ENCODE measurements at places on chromosomes 12 and 14.
A peak's percentile ranks its signal among the peaks of the same experiment; 100 is the strongest.

DNA sequence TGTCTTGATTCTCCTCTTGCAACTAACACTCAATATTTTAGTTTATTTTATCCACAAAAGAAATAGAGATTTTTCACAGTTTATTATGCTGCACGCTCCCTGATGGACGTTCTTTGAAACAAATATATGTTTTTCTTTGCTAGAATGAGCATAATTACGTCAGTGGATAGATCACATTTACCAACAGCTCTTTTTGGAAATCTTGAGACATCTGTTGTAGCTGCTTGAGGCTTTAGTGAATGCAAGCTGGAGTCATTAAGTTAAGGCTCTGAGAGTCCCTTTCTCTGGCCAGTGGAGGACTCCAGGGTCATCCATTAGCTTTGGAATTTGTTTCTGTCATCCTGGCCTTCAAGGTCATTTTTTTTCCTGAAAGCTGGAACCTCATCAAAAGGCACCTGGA lies 405.6 kb upstream of the TMEM132C start:
- no peak for DNase-seq

DNA sequence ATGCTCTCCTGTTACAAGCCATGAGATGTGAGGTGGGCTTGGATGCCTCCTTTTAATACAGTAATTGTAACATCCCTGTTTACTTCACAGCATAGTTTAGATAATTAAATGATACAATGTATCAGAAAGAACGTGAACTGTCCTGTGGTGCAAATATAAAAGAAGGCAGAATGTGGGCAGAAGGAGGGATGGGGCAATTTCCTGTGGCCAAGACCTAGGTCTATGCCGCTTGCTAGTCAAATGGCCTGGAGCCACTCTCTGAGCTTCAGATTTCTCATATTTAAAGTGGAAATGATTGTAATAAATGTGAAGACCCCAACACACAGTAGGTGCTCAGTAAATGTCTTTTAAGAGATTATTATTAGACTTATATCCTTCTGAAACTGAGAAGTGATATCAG lies 24.0 kb upstream of the EVL start:
- DNase-seq = no peak

DNA sequence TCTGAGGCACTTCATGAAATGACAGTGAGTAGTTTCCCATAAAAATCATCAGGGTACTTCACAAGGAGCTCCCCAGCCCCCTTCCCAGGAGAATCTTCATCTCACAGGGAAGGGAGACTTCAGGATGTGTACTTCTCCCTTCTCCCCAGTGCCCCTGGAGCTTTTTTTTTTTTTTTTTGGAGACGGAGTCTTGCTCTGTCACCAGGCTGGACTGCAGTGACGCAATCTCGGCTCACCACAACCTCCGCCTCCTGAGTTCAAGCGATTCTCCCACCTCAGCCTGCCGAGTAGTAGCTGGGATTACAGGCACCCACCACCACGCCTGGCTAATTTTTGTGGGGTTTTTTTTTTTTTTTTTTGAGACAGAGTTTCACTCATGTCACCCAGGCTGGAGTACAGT lies 10.4 kb downstream of the ITPK1 start:
- no peak for DNase-seq

DNA sequence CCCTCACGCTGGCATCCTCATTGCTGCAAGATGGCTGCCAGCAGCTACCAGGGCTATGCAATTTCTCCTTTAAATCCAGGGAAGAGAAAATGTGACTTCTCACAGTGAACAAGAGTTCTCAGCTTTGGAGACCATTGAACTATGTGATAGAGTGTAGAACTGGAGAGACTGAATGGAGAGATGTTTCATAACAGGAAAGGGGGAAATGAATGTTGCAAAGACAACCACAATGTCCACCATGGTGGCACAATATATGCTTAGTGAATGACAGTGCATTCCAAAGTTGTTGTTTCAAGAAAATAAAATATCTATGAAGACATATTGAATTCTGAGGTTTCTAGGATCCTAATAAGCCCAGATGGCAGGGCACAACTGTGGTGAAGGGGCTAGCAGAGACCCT lies 13.2 kb upstream of the COCH start:
- no peak for DNase-seq

GRCh38 chr12:132608231-132609171 lies 1.9 kb downstream of the LRCOL1 start:
- no peak for DNase-seq

DNA sequence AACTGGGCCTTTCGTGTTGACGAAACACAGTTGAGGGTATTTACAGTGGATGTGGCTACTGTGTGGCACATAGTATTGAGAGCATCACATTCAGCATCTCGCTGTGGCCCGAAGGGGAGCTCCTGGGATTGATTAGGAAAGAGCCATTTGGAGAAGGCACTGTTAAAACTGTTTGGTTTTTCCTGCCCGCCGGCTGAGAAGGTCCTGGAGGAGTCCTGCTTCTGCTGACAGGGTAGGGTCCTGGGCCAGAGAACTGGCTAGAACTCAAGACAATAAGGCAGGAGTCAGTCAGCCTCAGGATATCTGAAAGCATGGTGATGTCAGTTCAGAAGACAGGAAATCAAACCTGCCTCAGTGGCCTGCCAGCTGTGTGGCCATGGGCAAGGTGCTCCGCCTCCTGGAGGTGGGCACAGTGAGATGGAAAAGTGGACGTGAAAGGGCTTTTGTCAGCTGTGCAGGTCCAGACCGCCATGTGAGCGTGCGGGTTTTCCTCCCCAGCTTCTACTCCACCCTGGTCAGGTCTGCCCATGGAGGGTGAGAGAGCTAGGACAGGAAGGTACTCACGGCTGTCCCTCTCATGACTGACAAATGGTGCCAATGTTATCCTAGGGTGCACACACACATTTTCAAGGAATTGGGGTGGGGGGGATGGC lies 92.3 kb downstream of the NTF3 start:
- no peak for DNase-seq

DNA sequence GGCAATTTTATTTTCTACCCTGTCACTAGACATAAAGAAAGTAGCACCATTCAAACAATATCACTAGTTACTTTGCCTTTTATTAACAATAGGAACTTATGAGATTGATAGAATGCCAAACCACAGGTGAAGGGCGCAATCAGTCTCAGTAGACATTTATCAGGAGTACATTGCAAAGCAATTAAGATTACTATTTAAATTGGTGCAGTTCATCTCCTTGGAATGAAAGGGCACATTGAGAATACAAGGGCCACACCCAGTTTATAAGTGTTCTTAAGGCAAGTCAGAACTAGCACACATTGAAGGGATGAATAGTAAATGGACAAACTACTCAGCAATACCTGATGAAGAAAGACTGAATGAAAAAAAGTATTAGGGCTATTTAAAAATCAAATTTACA lies 601.4 kb downstream of the C12orf50 start:
- no peak for DNase-seq

DNA sequence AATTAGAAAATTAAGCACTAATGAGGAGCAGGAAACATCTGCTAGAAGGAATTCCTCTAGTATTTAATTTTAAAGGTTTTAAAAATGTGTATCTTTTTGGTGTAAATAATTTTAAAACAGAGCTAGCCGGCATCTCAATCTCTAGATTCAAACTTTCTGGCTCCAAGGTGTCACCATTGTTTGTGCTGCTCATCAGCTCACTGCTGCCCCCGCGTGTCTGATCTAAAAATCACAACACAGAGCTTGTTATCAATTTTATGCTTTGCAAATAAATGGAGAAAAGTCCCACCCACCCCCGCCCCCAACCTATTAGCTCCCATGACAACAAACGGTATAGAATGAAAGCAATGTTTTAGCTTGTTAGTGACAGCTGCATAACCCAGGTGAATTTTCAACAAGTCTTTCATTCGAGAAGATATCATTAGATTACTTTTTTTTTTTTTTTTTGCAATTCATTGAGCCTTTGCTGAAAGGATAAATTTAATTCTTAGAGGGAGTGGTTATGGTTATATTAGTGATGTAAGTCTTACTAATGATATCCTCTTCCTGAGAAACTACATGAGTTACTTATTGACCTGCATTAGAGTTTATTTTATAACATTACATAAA lies 11.3 kb upstream of the ABHD12B start:
- peak; percentile 56 for DNase-seq

DNA sequence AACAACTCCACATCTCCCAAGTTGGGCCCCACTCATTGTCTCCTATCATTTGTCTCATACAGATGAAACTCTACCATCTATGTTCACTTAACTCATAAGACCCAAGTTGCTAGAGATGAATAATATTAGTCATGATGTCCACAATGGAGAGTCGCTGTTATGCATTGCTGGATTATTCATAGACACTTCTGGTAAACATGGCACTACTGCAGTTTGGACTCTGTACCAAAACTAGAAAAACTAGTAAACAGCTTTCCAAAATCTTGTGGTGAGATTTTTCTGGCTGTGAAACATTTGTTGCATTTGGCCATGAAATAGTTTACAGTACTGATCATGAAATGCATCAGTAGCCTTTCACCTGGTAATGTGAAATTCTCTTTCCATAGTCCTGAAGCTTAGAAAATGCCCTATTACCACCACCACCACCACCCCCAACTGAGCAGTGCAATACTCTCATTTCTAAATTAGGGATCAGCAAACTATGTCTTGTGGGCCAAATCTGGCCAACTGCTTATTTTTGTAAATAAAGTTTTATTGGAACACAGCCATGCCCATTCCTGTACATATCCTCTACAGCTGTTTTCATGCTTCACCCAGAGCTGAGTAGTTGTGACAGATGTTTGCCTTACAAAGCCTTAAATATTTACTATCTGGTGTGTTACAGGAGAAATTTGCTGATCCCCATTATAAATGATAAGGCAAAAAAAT lies 236.5 kb downstream of the DPF3 start:
- no peak for DNase-seq

DNA sequence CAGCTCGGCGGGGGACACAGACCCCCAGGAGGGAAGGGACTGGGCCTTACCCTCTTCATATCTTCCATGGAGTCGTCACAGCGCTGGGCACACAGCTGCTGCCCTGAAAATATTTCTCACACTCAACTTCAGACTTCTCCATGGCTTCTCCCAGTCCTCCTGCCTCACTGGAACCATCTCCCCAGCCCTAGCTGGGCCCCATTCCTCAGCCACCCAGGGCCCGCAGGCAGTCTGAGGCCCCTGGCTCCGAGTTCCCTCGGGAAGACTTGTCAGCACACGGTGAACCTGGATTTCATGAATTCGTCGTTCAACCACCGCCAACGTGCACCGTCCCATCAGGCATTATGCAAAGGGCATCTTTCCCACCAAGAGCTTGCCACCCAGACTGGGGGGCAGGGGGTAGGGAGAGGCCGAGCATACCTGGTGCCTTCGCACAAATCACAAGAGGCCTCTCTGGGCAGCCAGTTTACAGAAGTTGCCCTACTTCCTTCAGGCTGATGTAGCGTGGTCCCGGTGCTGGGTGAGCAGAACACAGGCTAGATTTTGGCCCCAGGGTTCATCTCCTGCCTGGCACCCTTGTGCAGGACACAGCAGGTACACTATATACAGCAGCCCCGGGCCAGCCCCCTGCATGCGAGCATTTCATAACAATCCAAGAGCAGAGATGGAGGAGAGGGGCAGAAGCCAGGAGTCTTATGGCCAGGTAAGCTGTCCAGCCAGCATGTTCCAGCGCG lies 44.2 kb downstream of the LTBP2 start:
- no peak for DNase-seq

DNA sequence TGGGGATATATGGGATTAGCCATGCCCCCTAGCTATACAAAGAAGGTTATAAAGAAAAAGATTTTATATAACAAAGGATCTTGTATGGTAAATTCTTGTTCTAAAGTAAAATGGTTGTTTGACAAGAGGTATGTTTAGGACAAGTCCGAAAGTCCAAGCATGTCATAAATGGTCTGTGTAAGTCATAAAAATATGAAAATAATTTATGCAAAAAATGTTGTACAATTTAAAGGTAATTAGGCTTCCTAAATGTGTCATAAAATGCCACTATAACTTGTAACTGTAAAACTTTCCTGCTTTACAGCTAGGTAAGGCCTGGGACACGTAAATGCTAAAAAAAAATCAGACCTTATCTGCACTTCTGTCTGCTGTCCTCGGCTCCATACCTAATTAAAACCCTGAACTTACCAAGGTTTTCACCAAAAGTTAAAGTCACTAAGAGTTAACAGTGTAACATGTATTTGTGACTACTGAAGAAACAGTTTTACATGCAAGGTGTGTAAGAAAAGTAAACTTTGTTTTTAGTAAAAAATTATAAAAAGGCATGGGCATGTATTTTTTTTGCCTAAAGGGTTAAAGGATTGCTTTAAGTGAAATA lies 110.0 kb upstream of the RESF1 start:
- DNase-seq = no peak

DNA sequence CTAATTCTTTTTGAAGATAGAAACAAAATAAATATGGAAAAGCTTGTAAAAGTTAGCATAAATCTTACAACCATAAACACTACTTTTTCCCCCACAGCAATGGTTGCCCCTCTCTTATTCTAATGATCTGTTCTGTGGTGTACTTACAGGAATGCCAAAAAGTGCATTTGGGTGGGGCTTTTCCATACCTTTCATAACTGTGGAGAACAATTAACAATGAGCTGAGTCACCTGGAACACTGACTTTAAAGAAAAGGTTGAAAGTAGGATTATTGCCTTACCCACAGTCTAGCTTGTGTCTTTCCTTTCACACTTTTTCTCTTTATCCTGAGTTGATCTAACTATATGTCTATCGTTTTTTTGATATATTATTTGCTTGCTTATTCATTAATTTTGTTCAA lies 86.9 kb downstream of the TPH2 start:
- DNase-seq = no peak

DNA sequence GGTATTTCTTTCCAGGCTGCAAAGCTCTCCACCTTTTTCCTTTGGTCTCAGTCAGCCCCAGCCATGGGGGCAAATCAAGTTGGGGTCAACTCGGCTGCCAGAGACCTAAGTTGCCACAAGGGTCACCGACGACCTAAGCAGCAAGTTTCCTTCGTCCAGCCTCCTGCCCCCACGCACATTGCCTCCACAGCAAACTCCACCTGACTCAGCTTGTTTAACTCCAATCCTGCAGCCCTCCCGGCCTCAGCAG lies 767 bp upstream of the KCNMB4 start:
- peak; percentile 9 for DNase-seq

DNA sequence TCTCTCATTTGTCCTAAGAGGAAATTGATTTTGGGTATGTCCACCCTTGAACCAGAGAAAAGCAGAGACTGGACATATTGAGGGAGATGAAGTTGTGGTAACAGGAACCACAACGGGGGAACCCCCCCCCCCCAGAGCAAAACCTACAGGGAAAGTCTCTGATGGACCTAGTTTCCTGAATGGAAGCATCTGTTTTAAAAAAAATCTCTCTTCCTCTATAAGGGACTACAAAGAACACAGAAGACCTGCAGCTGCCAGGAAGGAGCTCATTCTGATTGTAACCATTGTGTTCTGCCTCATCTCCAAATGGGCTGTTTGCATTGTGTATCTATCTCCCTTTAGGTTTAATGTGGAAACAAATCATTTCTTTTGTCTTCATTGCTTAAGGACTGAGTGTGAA lies 13.4 kb downstream of the C1S start:
- no peak for DNase-seq
